Stimulated activated naive CD4-positive, alpha-beta T cell (primary cell): ENCODE measurements at places on chromosomes 7 and 10.

DNA sequence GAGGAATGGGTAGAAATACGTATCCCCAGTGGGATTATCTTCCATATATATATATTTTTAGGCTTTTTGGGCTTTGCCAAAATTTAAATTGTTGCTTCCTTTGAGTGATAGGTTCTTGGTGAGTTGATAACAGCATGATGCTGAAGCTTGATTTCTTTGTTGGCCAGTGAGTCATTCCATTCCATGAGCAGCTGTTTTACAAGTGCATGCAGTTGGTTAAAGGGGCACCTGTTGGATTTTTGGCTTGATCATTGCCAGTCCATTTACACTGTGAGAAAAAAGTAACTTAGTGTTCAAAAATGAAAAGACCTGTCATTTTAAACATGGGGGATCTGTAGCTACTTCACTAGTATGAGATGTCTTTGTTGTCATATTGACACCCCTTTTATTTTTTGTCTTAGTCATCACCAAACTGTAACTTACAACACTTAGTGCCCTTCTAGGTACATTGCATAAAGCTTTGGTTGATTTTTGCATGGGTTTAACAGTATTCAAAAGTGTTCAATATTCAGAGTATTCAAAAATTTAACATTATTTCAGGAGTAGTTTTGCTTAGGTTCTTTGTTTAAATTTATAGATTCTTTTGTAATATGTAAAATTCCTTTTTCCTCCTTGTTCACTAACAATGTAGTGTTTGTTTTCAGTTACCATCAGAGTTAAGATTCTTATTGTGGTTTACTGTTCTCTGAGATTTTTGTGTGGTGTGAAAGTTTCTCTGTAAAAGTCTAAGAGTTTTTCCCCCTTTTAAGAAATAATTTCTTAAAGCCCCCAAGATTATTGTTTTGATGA lies 8.8 kb downstream of the AKAP9 start:
- DNase-seq, result no peak

DNA sequence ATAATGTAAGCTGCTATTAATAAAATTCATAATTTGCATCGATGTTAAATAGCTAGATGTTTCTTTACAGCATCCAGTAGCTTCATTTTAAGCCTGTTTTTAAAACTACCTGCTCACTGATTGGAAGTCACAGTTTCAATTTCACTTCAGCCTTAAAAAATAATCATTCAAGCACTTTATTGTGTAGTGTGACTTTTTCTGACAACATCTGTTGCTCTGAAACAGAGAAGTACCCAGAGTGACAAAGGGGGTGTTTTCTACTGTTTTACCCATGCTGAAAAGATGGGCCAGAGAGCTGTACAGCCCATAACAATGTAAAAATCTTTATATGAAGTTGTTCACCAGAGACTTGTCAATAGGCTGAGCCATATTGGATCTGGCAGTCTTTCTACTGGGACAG lies 437.2 kb downstream of the MDFIC start:
- no peak for DNase-seq

- no peak for DNase-seq
Measured at GRCh38 chr10:32854435-32854834, 103.6 kb downstream of the ITGB1 start.

GRCh38 chr10:99382176-99382575 lies 48.2 kb downstream of the GOT1 start:
- no peak for DNase-seq

DNA sequence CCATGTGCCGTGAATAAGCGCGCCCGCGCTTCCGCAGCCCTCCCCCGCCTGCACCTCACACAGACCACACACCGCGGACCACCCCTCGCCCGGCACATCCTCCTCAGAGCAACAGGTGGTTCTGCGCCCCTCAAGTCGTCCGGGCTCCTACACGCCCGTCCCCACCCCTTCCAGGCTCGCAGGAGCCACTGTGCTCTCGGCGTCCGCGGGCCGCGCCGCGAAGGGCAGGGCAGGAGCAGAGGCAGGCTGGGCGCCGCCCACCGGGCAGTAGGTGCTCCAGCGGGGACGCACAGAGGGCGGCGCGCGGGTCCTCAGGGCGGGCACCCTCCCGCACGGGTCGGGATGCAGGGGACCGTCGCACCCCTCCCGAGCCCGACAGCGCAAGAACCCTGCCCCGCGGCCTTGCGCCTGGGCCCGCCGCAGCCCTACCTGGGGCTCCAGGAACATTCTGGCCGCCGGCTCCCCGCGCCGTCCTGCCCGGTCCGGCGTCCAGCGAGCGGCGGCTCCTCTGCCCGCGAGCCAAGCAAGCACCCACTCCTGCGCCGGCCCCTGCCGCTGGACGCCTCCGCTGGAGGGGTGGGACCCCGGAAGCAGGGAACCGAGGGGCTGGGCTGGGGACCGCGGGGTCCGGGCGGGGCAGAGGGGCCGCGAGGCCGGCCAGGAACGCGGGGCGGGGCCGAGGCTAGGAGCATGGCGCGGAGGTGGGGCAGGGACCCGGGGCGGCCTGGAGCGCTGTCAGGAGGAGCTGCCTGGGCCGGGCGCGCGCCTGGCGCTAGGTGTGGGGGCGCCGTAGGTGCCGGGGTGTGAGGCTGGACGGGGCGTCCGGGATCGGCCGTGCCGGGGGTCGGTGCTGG lies 37.4 kb downstream of the RASGEF1A start:
- DNase-seq, result no peak

- DNase-seq, result no peak
Measured at GRCh38 chr10:60139798-60140566, 233.6 kb upstream of the CCDC6 start.
